ENCODE measurements at places on chromosomes 7 and 10. TPM values are rescaled to one million over a fixed set of nuclear protein-coding genes. Genes with fewer than 3 reads are reported as not detected.

DNA sequence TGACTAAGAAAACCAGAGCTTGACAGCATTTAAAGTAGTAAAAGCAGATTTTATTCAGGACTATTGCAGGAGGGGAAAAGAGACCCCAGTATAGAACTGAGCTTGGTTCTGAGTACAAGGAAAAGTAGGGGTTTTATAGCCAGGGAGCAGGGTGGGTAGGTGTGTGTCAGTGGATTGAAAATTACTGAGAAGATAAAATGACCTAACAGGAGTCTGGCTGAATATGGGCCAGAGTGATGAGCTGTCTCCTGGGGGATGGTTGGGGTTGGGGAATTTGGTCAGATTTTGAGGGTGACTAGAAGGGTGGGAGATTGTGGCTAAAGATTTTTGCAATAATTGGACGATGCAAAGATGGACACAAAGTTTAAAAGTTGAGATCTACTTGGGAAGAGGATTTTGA, 114.0 kb downstream of the ST7 start:
- DNase-seq = no peak

GRCh38 chr10:58023341-58024073, 244.2 kb downstream of the IPMK start:
- DNase-seq = peak; percentile 4

The HOXA10 gene
- polyA plus RNA-seq = 148 TPM

The GPR15LG gene
- 0.53 TPM for polyA plus RNA-seq

The HTR7 gene
- 0.88 TPM for polyA plus RNA-seq
